ENCODE measurements at places on chromosomes 12 and 14.
A peak's percentile ranks its signal among the peaks of the same experiment; 100 is the strongest.

GRCh38 chr12:44246482-44247105 lies 410.7 kb downstream of the TMEM117 start:
- DNase-seq: no peak

GRCh38 chr14:93304771-93305170 lies 28.1 kb downstream of the BTBD7 start:
- DNase-seq: no peak

- no peak for DNase-seq
Measured at GRCh38 chr12:33703221-33703620, 263.6 kb upstream of the SYT10 start.

- no peak for DNase-seq
Measured at GRCh38 chr14:93954516-93954830, 21.9 kb downstream of the ASB2 start.

DNA sequence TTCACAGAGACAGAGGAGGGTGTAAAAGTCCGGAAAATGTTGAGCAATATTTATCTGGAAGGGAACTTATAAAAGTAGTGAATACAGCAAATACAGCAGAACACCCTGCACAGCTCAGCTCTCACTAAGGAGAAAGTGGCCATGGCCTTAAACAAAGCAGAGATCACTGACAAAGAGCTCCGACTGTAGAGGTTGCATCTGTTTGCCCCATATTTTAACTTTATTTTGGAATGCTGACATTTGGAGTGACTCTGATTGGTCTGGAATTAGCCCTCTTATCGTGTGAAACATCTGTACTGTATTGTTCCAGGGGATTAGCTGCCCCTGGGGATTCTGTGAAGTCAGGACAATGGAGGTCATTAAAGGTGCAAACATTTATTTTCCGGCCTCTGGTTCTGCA lies 1275.7 kb upstream of the FLRT2 start:
- DNase-seq: no peak

DNA sequence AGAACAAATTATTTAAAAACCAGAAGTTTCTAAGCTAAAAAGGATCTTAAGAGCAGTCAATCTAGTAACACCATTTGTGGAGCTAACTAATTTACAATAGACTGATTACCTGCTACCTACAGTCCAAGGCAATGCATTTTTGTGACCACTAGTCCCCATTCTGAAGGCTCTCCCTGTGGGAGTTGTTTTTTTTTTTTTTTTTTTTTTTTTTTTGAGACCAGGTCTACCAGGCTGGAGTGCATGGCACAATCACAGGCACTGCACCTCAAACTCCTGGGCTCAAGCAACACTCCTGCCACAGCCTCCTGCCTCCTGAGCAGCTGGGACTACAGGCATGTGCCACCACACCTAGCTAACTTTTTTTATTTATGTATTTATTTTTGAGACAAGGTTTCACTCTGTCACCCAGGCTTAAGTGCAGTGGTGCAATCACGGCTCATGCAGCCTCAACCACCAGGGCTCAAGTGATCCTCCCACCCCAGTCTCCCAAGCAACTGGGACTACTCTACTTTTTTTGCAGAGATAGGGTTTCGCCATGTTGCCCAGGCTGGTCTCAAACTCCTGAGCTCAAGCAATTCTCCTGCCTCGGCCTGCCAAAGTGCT lies 3.9 kb downstream of the GNPTAB start:
- DNase-seq: no peak

- DNase-seq: no peak
Measured at GRCh38 chr12:130796985-130797686, 41.9 kb downstream of the STX2 start.

GRCh38 chr14:28745176-28745575 lies 21.4 kb upstream of the FOXG1 start:
- DNase-seq: no peak

- no peak for DNase-seq
Measured at GRCh38 chr14:105844047-105844630, 317.8 kb downstream of the TMEM121 start.

- DNase-seq: no peak
Measured at GRCh38 chr12:62693376-62694050, 226.9 kb downstream of the MON2 start.

GRCh38 chr12:99704036-99704435 lies 56.5 kb downstream of the GARIN6 start:
- no peak for DNase-seq

- no peak for DNase-seq
Measured at GRCh38 chr12:113359939-113360748, 1.8 kb downstream of the PLBD2 start.

DNA sequence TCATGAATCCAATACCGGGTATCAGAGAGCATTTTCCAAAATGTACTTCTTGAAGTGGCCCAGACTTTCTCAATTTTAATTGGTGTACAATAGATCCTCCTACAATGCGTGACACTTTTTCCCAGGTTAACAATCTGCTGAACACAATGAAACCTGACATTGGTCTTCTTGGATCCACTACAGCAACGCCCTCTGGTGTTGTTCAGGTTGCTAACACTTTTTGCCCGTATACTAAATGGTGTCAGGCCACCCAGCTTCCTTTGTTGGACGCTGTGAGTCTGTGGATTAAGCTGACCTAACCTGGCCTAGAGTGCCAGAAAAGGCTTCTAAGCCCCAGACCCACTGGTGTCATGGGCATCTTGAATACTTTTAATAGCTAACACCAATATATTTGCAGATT lies 89.2 kb downstream of the KCNK10 start:
- no peak for DNase-seq

DNA sequence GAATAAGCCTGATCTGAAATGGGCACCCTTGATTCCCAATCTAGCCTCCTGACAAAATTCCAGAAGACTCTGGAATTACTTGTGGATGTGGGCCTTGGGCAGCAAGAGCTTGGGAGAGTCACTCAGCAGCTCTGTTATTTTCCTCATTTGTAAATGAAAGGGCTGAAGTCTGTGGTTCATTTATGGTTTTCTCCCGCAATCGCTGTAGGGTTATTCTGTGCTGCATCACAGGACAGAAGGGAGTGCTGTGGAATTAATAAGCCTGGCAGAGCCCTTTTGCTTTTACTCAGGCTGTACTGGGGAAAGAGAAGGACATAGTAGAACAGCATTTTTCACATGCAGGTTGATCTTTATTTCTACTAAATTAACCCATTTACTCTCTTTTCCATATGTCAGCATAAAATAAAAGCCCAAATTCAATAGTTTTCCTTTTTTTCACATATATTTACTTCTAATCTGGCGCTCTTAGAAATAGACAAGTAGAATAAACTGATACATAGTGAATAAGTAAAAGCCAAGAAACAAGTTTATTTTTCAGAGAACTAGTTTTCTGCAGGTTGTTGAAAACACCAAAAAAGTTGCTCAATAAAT lies 49.2 kb downstream of the DUSP16 start:
- DNase-seq: no peak

DNA sequence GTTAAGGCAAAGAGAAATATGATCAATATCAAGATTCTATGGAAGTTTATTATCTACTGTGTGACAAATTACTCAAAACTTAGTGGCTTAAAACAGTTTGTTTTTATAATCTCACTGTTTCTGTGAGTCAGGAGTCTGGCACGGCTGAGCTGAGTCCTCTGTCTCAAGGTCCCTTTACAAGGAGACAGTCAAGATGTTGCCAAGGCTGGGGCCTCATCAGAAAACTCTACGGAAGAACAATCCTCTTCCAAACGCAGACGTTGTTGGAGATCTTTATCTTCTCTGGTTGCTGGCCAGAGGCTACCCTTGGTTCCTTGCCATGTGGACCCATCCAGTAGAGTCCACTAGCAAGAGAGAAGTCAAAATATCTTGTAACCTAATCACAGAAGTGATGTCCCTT lies 100.6 kb upstream of the CCND2 start:
- DNase-seq: no peak

DNA sequence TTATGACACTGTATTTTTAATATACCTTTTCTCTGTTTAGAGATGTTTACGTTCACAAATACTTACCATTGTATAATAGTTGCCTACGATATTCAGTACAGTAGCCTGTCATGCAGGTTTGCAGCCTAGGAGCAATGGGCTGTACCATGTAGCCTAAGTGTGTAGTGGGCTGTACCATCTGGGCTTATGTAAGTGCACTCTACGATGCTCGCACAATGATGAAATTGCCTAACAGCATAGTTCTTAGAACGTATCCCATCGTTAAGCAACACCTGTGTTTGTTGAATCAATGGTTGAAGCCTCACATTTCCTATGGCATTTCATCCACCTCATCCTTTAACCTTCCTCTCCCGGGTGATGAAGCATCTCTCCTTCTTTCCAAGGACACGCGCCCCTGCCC lies 12.5 kb upstream of the EML1 start:
- DNase-seq: no peak

DNA sequence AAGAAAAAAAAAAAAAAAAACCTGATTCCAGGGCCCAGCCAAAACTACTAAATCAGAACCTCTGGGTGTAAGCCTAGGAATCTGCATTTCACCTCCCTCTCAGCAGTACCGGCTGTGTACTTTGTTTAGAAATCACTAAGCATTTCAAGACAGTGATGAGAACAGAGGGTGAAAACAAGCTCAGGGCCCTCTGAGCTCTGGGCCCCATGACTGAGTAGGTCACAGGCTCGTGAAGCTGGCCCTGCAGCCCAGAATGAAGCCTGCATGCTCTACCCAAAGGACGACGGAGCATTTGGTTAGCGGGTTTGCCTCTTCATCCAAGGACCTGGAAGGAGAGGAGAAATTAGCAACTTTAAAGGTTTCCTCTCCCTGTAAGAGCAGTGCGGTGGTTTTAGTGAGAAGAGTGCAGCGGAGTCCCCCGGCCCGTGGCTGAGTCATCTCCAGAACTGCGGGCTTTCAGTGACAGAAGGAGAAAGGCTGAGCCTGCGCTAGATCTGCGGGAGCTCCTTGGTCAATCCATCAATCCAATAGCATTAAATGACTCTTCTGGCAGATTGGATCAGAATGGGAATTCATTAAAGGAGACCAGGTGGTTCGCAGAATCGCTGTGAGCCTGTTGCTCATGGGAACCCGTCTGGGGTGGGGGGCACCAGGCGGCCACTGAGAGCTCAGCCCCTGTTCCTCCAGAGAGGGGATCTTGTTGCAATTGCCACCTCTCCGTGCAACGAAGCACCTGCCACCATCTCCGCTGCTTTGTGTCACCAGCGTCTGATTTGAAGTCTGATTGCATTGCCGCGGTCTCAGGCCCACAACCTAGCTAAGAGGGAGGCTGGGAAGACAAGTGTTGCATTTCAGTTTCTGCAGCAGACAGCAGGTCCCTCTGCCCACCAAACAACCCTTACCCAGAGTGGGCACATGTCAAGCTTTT lies 7.3 kb downstream of the IL31 start:
- no peak for DNase-seq

DNA sequence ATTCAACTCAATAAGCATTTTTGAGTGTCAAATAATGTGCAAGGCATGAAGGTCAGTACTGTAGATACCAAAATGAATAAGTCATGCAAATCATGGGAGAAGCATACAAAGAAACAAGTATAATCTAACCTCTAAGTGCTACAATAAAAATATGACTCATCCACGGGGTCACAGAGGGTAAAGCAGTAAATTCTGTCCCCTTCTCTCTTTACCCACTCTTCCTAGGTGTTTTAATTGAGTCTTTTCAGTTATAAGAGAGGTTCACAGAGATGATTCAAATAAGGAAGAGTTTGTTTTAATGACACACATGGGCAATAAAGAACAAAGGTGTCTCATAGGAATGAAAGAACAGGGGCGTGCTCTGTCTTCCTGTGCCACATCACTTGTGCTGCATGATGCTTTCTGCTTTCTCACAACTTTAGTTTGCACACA lies 71.5 kb upstream of the DAAM1 start:
- no peak for DNase-seq

DNA sequence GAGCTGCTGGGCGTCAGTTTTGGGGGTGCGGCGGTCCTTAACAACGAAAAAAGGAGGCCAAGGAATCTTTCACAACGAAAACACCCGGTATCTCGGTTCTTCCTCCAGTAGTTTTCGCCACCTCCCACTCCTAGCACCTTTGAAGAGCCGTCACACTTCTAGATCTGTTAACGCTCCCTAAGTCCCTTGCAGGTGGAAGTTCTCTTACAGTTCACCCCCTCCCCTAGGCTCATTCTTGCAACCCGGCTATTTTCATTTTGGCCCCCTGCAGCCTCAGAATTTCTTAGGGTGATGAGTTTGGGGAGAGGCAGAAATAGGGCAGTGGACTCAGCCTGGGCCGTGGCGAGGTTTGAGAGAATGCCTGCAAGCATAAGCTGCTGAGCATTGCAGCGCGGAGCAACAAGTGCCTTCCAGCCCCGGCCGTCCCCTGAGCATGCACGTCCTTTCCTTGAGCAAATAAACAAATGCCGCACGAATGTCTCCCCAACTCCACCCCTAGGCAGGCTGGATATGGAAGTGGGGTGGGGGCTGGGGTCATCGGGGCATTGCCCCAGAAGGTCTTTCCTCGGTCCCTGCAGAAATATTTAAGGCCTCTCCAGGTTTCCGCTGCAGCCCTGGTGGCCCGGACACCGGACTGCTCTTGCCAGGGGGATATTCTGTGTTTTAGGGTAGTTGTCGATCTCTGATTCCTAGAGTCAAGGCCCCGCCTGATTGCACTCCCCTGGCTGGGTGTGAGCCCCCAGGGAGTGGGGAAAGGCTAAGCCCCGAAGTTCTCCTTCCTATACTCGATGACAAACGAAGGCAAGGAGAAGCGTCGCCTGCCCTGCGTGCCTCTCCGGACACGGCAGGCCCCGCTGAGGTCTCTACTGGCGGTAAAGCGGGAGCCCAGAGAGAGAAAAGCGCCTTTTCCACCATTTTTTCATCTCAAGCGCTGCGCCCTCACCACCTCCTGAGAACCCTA lies 1.6 kb downstream of the RFX4 start:
- DNase-seq: no peak

- peak; percentile 57 for DNase-seq
Measured at GRCh38 chr14:64762044-64763034, 58.1 kb downstream of the PLEKHG3 start.

GRCh38 chr14:95163132-95163531 lies 5.8 kb upstream of the DICER1 start:
- no peak for DNase-seq

GRCh38 chr14:81298911-81299310 lies 78.2 kb upstream of the GTF2A1 start:
- no peak for DNase-seq

DNA sequence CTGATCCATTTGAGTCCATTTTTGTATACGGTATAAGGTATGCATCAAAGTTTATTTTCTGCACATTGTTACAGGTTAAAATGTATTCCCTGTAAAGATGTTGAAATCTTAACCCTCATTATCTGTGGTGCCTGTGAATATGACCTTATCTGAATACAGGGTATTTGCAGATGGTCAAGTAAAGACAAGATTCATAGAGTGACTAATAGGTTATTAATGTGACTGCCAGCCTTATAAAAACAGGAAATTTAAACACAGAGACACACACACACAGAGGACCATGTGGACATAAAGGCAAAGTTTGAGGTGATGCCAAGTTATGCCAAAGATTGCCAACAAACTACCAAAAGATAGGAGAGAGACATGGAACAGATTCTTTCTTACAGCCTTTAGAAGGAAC lies 347.2 kb upstream of the DCN start:
- no peak for DNase-seq

GRCh38 chr14:101857226-101857625 lies 95.7 kb downstream of the PPP2R5C start:
- DNase-seq: no peak

DNA sequence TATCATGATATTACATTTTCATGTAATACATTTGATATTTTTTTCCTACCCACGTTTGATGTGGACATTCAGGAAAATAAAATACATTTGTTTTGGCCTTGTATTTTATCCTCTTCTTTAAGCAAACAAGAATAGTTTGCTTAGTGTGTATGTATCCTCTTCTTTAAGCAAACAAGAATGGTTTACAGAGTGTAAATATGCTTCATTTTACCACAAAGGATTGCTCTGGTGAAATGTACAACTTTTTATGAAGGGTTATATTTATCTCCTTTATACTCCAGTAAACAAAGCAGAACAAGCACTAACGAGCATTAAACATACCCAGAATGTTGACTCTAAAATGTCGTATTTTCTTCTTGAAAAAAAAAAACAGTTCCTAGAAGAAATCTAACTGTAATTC lies 244.7 kb downstream of the KCNH5 start:
- DNase-seq: no peak

All from head of caudate nucleus (tissue), 42 donors.